ENCODE measurements at places on chromosomes 2 and 18.

- DNase-seq, result no peak
Measured at GRCh38 chr2:64337314-64337713, 116.6 kb upstream of the LGALSL start.

DNA sequence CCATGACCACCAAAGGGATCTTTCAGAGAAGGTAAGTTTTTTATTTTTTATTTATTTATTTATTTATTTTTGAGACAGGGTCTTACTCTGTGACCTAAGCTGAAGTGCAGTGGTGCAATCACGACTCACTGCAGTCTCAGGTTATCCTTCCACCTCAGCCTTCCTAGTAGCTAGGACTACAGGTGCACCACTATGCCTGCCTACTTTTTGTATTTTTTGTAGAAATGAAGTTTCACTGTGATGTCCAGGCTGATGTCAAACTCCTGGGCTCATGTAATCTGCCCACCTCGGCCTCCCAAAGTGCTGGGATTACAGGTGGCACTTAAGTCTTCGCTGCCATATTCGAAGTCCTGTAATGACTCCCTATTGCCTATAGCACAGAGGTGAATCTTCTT lies 342.5 kb downstream of the CYRIA start:
- no peak for DNase-seq

- no peak for DNase-seq
Measured at GRCh38 chr18:21593540-21594257, 6.8 kb downstream of the ESCO1 start.

GRCh38 chr2:173291412-173291811 lies 63.3 kb upstream of the CDCA7 start:
- DNase-seq, result no peak

DNA sequence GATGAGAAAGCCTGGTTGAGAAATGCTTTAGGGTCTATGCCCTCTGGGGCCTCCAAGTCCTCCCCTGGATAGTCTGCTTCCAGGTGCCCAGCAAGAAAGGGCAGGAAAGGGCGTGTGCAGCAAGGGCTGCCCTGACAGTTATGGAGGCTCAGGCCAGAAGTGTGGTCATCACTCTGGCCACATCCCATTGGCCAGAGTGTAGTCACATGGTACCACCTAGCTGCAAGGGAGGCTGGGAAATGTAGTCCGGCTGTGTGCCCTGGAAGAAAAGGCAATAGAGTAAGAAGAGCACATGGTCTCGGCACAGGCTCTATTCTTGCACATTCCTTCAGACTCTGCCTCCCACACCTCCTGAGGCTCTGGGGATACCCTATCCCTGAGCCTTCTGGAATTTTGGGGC lies 35.7 kb downstream of the ODC1 start:
- no peak for DNase-seq

DNA sequence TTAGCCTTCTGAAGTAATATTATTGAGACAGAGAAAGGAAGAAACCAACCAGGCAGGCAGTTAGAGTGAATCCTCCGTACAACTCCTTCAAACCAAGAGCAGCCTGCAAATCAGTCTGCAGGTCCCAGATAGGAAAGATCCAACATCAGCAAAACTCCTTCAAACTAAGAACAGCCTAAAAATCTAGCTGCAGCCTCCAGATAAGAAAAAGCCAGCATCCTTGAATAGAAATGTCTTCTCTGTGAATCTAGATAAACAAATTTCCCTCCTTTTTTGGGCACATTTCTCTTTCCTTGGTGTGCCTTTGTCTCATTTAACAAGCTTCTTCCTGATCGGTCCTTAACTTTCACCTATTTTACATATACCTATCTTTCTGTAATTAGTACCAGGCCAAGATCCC lies 1004.6 kb upstream of the TMEFF2 start:
- no peak for DNase-seq

DNA sequence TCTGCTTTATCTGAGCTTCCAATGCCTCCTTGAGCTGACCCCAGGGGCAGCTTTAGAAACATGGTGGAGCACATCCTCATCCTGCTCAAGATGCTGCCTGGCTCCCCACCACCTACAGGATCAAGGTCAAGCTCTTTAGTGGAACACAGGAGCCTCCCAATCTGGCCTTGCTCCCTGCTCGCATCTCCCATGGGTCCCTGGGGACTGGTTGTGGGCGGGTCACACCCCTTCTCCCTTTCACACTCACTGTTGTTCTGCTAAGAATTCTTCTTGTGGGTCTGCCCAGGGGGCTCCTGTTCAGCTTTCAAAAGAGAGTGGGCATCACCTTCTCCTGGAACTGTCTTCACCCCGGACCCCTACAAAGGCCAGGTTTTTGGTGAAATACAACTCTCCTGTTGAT lies 8.4 kb upstream of the NT5DC4 start:
- no peak for DNase-seq

- no peak for DNase-seq
Measured at GRCh38 chr2:86037141-86037794, 68.4 kb downstream of the POLR1A start.

- no peak for DNase-seq
Measured at GRCh38 chr2:9085353-9085752, 81.9 kb upstream of the MBOAT2 start.

DNA sequence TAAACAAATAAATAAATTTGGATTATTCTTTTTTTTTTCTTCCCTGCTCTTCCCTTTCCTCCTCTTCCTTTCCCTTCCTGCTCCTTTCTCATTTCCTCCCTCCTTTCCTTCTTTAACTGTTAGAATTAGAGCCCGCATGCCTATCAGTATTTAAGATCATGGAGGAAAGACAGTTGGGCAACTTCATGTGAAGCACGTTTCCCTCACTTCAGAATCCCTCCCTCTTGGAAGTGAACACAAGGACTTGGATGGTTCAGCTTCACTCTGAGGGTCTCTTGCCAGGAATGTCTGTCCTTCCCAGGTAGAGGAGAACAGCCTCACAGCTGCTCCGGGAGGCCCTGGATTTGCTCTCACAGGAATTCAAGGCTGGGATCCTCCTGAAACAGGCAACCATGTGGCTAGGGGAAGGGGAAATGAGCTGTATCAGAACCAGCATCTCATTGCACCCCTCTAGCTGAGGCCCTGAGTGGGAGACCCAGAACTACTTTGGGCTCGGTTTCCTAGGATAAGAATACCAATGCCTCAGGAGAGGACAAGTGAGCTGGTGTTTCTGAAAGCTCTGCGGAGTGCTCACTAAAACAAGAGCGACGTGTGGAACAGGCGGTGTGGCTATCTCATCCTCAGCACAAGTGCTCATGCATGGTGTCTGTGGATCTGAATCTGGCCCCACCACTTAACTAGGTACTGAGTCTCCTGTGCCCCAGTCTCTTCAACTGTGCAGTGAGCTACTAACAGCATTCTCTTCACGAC lies 230.5 kb downstream of the MYCN start:
- DNase-seq, result no peak

GRCh38 chr2:241686650-241687425 lies at the start of gene DTYMK:
Gene DTYMK, minus strand, starts transcription at chr2:241686815. Its CDS starts 32 bp downstream, at chr2:241686783.
- peak; percentile 85 for DNase-seq

- no peak for DNase-seq
Measured at GRCh38 chr2:177211576-177212105, 953 bp upstream of the HNRNPA3 start.

- no peak for DNase-seq
Measured at GRCh38 chr18:46097431-46097800, 680 bp downstream of the ATP5F1A start.

DNA sequence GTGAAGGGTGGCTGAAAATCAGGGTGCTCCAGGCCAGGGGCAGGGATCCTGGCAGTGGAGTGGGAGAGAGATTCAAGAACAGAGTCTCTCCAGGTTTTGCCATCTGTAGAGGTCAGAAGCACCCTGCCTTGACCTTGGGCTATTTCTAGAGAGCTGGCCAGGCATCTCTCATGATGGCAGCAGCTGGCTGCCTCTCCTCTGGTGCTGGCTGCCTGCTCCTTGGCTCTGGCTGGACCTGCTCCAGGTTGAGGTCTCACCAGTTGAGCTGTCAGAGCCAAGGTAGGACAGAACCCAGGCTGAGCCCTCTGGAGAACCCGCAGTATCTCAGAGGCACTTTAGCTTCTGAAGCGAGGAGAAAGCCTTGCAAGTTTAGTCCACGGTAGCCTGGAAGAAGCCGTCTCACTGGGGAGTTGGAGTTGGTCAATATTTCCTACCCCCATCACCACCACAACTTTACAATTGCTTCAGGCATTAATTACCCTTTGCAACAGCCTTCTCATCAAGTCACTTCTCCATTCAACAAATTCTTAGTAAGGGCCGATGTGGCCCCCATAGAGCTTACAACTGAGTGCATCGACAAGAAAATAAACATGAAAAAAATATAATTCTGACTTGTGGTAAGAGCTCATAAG lies 25.6 kb downstream of the GNLY start:
- DNase-seq, result no peak

- no peak for DNase-seq
Measured at GRCh38 chr2:230575642-230576324, 136.9 kb upstream of the CAB39 start.

- DNase-seq, result no peak
Measured at GRCh38 chr18:5197032-5197434, at the start of gene AKAIN1. Gene AKAIN1, minus strand, starts transcription at chr18:5197257. Its CDS starts 204 bp downstream, at chr18:5197053.

GRCh38 chr18:44744161-44745121 lies 63.8 kb downstream of the SETBP1 start:
- DNase-seq, result no peak

- DNase-seq, result no peak
Measured at GRCh38 chr18:78709261-78709809, 270.3 kb upstream of the SALL3 start.

- no peak for DNase-seq
Measured at GRCh38 chr2:16137080-16137755, 196.9 kb downstream of the MYCN start.

DNA sequence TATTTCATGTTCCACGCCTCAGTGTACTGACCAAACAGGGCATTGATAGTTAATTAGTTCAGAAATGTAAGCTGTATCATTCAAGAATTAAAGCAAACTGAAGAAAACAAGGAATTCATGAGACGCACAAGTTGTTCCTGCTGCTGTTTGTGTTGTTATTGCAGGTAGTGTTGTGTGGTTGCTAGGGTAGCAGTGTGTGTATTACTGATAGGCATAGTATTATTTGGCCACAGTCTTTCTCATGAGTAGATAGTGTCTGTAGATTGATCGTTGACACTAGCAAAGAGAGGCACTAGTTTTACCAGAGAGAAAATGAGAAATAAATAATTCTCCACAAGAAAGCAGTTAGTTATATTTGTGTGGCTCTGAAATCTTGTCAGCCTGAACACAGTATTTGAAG lies 548.6 kb downstream of the LRP1B start:
- no peak for DNase-seq

- DNase-seq, result no peak
Measured at GRCh38 chr2:39568561-39569006, 97.1 kb upstream of the TMEM178A start.

DNA sequence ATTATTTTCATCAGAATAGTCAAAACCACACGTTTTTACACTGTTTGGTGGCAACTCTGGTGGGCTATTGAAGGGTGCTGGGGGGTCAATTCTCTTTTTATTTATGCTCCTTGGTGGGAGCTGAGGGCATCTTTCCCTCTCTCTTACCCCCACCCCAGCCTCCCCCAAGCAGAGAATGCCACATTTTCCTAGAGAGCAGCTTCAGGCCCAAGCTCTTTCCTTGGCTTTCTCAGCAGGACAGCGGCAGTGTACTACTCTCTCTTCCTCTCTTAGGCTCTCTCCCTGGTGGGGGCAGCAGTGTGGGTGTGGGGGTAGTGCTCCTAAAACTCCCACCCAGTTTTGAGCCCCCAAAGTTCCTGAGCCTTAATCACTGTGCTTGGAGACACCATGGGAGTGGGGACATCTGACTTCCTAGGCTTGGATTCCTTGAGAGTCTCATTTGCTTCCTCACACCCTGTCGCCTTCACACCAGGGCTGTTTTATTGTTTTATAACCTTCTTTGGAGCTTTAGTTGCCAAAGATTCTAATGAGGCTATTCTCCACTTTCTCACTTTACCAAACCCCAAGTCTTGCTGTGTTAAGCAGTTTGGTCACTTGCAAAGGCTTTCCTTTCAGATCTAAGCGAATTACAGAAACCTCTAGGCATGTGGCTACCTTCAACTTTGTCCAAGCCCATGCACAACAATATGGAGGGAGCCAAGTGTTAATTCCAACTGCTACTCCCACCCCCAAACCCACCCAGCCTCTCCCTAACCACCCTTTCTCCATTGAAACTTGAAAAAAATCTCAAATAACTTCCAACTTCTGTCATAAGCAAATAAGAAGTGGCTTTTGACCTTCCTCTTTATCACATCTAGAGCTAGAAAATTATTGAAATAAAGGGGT lies 6.0 kb upstream of the HOXD4 start:
- DNase-seq, result no peak

- no peak for DNase-seq
Measured at GRCh38 chr2:675982-676646, 1.1 kb downstream of the TMEM18 start.

DNA sequence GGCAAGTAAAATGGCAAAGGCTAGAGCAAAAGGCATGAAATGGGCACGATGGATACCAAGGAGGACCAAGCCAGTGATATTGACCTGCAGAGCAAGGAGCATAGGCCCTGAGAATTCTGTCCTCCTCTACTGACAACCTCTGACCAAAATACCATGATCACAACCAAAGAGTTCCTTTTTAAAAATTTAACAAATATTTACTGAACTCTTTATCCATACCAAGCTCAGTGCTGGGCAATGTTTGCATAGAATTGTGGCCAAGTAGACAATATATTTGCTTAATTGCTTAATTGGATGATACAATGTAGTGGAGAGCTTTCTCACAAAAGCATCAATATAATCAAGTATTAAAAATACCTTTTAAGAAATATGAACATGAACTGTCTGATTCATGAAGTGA lies 265.7 kb downstream of the ICOS start:
- no peak for DNase-seq

- DNase-seq, result no peak
Measured at GRCh38 chr2:150994076-150994475, 267.6 kb downstream of the RBM43 start.

DNA sequence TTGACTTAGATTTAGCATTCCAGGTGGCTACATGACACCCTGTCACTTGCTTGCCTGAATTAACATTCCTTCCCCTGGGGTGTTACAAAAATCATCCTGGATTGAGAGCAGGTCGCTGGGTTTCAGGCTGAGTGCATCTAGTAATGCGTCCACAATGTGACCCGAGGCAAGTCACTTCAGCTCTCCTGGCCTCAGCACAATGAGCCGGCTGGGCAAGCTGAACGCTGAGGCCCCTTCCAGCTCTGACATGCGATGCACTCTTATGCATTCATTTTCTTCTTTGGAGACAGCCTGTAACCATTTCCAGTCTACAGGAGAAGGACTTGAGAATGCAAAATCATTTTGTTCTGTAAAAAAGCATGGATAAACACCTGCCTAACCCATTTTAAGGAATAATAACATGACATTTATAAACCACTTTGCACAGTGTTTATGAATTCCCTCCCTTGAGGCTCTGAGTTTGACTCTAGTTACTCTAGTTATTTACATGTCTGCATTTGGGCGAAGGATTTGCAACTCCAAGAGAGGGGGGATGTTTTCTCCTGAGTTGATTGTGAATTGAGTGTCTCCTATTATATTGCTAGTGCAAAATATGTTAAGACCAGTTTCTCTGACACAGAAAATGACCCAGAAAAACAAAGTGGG lies 63.0 kb upstream of the CPO start:
- no peak for DNase-seq

Measured in stimulated activated CD4-positive, alpha-beta T cell treated with anti-CD3 and anti-CD28 coated beads, Interleukin-1b, Interleukin-23, amount 100 ng/mL, for 1 hour (primary cell).